ENCODE measurements at places on chromosomes 2 and 18.

DNA sequence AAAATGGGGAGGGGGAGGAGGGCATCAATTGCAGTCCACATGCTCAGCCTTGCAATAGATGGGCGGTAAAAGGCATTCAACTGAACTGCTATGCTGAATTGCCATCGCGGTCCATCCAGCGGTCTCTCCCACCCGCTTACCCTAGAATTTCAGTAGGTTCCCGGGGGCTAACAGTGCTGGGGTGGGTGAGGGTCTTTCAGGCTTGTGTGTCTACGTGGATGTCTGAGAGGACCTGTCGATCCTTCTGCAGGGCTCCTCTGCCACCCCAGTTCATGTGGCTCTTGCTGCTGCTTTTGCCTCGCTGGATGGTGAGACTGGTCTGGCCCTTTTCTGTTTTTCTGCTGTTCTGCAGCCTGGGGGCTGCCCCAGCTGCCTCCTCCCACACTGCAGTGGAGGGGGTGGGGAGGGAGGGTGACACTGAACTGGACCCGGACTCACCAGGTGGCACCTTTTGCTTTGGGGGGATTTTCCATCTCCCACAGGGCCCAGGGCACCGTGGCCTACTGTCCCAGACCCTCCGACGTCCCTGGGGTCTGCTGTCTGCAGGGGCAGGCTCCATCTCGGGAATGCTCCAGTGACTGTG is 14.1 kb downstream of the ACKR3 start:
- DNase-seq, result no peak

DNA sequence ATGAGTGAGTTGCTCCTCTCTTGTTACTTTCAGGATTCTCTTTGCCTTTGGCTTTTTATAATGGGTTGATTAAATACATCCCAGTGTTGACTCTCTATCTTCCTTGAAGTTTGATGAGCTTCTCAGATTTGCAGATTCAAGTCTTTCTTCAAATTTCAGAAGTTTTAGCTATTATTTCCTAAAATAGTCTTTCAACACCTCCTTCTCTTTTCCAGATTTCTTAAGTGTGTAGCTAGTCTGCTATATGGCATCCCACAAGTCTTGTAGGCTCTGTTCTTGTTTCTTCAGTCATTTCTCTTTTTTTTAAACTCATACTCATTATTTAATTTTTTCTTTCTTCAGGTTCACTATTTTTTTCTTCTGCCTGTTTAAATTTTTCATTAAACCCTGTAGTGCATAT is 287.7 kb upstream of the CNTNAP5 start:
- no peak for DNase-seq

GRCh38 chr2:157662401-157662800 is 33.7 kb upstream of the ACVR1C start:
- DNase-seq, result no peak

GRCh38 chr18:75135158-75135725 is 73.7 kb downstream of the PTGR3 start:
- no peak for DNase-seq
